SK-N-MC (cell line): ENCODE measurements at places on chromosomes 13 and 19.

- no peak for DNase-seq
Observed at GRCh38 chr19:33405553-33406461, 32.3 kb downstream of the CEBPG start.

DNA sequence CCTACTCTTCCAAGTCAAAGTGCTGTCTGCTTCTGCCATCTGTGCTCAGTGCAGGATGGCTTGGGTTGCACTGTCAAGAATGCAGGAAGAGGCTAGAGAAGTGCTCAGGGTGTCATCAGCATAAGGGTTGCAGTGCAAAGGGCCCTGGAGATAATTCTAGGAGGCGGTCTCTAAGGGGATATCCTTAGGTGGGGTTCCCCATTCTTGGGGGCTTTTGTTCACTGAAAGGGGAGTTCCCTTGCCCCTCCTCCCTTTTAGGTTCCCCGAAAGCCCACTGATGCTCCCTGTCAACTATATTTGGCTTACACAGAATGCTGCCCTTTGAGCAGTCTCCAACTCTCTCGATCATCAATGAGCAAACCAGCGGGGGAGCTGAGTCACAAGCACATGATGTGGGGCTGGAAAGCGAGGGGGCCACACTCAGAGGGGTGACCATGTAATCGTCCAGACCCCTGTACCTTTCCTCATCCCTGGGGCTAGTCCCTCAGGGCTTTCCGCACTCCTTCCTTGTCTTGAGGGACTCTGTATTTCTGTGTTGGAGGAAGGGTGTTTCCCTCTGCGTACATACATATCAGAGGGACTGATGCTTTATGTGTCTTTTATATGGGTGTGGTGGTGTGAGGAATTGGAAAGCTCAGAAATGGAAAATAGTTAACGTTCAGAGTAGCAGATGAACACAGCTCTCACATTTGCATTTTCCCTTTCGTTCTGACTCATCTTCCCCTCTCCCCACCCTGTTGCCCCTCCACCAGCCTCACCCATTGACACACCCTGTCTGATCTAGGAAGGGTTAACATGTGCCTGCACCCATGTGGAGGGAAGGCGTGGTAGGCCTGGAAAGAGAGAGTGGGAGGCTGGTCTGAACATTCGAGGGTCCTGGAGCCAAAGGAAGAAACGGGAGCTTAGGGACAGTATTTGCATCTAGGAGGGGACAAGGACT lies 6.7 kb downstream of the ZBTB32 start:
- DNase-seq = no peak

DNA sequence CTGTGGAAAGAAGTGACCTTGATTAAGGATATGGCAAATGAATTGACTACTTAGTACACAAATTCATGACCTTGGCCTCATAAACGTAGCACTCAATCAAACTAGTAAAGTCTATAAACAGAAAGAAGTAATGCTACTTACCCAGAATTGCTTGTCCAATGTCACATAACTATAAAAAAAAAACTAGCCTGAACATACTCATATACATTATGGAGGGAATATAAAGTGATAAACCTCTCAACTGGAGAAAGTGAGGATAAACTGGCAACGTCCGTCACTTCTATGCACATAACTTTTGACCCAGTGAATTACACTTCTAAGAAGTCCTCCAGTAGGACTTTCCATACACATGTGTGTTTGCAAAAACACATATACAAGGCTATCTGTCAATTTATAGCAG lies 7.7 kb upstream of the SERP2 start:
- no peak for DNase-seq

DNA sequence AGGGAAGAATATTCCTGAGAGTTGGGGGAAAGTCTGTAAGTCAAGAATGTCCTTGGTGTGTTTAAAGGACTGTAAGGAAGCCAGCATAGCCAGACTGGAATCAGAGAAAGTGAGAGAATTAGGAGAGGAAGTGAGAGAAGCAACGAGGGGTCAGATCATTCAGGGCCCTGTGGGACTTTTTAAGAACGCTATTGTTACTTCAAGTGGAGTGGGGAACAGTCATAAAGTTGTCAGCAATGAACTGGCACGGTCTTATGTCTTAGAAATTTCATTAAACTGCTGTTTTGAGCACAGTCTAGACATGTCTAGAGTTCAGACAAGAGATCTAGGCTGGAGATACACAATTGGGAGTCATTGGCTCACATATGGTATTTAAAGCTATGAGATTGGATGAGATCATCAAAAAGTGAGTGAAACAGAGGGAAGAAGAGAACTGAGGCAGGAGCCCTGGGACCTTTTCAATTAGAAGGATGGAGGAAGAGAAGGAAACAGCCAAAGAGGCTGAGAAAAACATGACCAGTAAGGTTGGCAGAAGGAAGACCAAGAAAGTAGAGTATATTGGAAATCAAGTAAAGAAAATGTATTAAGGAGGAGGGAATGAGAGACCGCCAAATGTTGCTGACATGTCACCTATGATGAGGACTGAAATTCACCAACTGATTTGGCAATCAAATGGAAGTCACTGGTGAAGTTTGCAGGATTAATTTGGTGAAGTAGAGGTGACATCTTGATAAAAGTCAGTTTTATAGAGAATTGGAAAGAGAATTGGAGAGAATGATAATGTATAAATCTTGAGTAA lies 263.5 kb downstream of the GPC5 start:
- DNase-seq = no peak

- DNase-seq = no peak
Observed at GRCh38 chr19:55324662-55325061, 479 bp downstream of the TMEM150B start.

DNA sequence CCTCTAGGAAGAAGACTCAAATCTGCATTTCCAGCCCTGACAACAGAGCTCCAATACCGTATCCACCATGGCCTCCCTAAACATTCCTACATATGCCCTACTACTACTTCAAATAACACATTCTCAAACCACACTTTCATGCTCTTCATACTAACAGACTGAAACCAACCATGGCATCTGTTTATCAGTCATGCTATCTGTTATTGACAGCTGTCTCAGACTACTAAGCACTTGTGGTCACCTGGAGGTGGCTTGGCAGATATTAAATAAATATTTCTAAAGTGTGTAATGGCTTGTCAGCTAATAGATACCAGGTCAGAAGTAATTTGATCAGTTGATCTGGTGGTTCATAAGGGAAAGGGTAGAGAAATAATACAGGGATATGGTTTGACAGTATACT lies 489.1 kb downstream of the DIAPH3 start:
- no peak for DNase-seq

DNA sequence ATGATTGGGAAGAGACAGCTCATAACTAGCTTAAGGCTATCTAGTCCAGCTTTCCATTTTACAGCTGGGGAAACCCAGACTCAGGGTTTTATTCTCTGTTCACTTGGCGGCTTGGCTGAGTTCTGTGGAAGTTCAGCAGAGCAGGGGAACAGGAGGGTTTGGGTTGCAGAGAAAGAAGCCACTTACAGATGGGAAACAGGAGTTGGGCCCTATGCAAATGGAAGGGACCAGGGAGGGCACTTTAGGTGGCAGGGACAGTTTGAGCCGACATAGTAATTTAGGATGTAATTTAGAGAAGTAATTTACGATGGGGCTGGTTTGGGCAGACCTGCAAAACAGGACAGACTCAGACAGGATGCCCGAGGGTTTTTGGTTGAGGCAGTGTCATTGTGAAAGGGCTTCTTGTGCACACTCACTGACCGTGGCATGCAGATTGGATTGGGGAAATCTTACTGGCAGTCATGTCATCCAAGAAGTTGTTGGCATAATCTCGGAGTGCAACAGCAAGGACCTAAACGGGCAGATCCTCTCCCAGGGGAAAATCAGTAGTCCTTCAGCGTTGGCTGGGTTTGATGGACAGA lies 47.3 kb upstream of the GPR183 start:
- no peak for DNase-seq

- no peak for DNase-seq
Observed at GRCh38 chr19:937259-937694, 11.4 kb downstream of the ARID3A start.

DNA sequence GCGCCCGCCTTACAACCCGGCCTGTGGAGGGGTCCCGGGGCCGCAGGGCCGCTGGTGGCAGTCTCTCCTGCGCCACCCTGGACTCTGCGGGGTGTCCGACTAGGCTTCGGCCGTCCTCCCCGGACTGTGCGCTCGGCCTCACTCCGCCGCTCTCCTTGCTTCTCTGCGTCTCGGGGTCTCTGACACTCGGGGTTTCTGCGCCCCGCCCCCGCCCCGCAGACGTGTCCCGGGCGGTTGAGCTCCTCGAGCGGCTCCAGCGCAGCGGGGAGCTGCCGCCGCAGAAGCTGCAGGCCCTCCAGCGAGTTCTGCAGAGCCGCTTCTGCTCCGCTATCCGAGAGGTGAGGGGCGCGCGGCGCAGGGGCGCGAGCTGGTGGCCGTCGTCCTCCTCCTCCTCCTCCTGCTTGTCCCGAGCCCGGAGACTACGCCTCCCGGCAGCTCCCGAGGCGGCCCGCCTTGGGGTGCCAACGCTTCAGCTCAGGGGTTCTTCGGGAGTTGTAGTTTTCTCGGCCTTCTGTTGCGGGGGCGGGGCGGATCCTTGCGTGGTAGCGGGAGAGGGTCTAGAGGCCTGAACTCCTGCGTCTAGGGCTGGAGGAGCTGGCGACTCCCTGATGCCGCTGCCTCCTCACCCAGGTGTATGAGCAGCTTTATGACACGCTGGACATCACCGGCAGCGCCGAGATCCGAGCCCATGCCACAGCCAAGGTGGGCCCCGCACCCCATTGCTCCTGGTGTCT lies 627 bp downstream of the LIN7B start:
- no peak for DNase-seq

DNA sequence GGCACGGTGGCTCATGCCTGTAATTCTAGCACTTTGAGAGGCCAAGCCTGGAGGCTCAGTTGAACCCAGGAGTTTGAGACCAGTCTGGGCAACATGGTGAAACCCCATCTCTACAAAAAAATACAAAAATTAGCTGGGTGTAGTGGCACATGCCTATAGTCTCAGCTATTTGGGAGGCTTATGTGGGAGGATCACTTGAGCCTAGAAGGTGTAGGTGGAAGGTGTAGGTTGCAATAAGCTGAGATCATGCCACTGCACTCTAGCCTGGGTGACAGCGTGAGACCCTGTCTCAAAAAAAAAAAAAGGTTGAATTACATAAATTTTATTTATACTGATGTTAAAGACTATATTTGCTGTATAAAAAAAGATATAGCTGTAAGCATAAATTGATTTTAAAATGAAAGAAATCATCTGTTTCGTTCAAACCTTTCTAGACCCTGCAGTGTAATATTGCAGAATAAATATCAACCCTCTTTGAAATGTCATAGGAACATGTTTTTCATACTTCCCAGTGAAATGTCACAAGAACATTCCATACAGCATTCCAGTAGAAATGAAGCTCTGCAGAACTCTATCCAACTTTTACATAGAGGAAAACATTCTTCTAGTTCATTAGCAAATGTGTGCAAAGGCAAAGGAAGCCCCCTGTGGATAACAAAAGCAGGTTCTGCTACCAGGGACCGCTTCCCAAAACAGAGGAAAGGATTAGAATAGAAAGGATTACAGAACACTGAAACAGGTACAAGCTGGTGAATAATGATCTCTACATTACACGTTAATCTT lies 76.0 kb downstream of the CAB39L start:
- DNase-seq = no peak

- DNase-seq = no peak
Observed at GRCh38 chr13:102028206-102028605, 373.6 kb downstream of the FGF14 start.

GRCh38 chr13:108270442-108270841 lies 924 bp downstream of the TNFSF13B start:
- no peak for DNase-seq
